Esophagus mucosa (tissue), 1 donor: ENCODE measurements at places on chromosomes 6 and 20.
A peak's percentile ranks its signal among the peaks of the same experiment; 100 is the strongest.

DNA sequence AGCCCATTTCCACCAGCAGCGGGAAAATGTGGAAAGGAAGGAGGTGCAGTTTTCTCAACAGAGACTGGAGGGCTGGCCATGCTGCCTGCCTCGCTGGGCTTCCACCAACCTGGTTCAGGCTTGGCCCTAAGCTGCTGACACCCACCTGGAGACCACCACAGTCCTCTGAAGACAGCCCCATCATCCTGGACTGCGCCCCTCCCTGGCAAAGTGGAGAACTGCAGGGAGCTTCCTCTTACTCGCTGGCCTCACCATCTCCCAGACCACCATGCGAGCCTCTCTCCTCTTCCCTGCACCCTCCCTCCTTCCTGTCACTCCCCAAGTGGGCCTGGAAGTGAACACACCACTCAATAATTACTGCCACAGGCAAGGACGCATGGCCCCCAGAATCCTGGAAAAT lies 71.5 kb downstream of the PSMG4 start:
- ATAC-seq: no peak

- no peak for ATAC-seq
Observed at GRCh38 chr6:147053311-147053921, 150.8 kb upstream of the STXBP5 start.

GRCh38 chr6:3081960-3082359 lies 13.7 kb downstream of the RIPK1 start:
- ATAC-seq: no peak

GRCh38 chr20:37282556-37282955 lies 6.9 kb upstream of the MANBAL start:
- ATAC-seq: no peak

- ATAC-seq: peak; percentile 83
Observed at GRCh38 chr6:148441454-148441911, 98.8 kb downstream of the SASH1 start.

GRCh38 chr6:154536999-154537398 lies 26.5 kb upstream of the CNKSR3 start:
- no peak for ATAC-seq

- ATAC-seq: no peak
Observed at GRCh38 chr6:79071547-79071946, 6.5 kb downstream of the PHIP start.

DNA sequence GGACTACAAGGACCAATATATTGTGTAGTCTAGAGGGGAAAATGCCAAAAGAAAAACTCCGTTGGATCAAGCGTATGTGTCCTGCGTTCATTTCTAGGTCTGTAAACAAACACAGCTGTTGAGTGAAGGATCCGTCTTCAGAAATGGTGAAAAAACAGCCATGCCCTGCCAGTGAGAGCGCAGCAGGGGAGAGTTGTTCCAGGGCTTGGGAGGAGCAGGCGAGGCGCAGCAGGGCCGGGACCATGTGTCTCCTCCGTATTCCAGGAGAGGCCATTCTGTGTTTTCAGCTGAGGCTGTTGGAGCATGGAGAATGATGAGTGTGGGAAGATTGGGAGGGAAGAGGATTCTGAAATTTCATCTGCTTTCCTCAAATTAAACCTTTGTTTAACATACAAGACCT lies 38.0 kb downstream of the BMP6 start:
- ATAC-seq: no peak

- no peak for ATAC-seq
Observed at GRCh38 chr20:57539889-57540288, 14.9 kb upstream of the CTCFL start.

GRCh38 chr6:107079429-107079828 lies 35.9 kb downstream of the BEND3 start:
- ATAC-seq: no peak

GRCh38 chr6:16345449-16346330 lies 107.3 kb downstream of the GMPR start:
- peak; percentile 93 for ATAC-seq

GRCh38 chr6:14781772-14782525 lies 463.9 kb upstream of the JARID2 start:
- ATAC-seq: no peak

DNA sequence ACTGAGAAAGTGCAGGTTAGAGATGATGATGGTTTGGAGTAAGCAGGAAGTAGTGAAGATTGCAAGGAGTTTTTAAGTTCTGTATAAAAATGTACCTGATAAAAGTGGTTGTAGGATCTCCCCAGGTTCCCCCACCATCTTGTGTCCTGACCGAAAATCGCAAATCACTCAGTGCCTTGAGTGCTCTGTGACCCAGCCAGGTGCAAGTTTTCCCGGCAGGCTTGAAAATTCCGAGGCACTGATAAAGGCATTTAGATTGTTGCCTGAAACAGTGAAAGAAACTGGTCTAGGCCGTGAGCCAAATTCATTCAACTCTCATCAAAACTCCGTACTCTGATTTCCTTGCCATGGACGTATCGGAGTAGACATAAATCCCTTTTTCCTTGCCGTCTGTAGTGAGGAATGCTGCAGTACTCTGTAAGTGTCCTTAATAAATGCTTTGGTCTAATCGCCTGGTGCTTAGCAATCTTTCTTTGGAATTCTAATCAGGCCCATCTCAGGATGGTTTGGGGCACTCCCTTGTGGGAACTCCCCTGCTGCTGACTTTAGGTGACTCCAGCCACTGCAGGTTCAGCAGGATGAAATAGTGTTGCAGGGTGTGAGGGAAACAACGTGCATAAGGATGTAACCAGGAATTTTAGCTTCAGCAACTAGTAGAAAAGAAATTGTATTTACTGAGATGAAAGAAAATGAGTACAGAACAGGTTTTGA lies 1199.8 kb upstream of the MAP3K7 start:
- no peak for ATAC-seq

DNA sequence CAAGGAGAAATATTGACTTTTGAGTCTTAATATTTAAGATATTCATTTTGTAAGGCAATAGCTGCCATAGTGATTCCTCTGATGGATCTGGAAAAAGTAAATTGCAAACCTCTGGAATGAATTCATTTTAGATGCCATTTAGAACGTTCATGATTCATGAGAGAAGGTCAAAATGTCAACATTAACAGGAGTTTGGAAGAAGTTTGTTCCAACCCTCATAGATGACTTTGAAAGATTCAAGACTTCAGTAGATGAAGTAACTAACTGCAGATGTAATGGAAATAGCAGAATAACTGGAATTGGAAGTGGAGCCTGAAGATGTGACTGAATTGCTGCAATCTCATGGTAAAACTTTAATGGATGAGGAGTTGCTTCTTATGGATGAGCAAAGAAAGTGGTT lies 100.9 kb upstream of the CCN2 start:
- ATAC-seq: no peak

- peak; percentile 75 for ATAC-seq
Observed at GRCh38 chr6:53011979-53012378, 16.9 kb upstream of the GSTA4 start.

- ATAC-seq: no peak
Observed at GRCh38 chr6:108469316-108469715, 91.4 kb upstream of the FOXO3 start.

DNA sequence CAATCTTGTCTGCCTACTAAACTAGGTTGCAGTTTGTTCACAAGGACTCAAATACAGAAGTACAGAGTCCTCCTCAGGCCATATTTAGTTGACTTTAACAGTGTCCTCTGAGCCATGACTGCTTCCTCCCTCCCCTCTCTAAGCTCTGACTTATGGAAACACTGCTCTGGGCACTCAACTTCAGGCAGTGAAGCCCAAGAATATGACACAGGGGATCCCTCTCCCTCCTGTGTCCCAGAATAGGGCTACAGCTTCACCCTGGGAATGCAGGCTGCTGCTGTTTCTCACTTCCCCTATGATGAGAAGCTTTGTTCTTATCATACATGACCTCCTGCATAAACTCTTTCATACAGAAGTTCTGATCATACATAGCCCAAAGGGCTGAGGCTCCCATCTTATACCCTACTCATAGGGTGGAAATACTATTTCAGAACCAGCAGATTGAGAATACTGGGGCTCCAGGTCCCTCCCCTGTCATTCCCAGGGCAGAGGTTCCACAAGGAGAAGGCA lies 97.3 kb upstream of the UST start:
- ATAC-seq: no peak

DNA sequence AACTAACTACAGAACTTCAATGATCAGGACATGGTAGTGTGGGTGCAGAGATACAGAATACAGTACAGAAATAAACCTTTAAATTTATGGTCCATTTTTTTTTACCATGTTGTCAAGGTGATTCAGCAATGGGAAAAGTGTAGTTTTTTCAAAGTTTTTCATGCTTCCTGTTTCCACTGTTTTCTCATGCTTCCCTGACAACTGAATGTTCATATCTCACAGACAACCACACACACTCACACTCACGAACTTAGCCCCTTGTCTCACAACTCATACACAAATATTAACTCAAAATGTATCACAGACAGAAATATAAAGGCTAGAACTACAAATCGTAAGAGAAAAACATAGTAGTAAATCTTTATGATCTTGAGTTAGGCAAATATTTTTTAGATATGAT lies 232.6 kb upstream of the CDYL start:
- no peak for ATAC-seq
